AG08396 (cell line): ENCODE measurements at places on chromosomes 3 and 15.

DNA sequence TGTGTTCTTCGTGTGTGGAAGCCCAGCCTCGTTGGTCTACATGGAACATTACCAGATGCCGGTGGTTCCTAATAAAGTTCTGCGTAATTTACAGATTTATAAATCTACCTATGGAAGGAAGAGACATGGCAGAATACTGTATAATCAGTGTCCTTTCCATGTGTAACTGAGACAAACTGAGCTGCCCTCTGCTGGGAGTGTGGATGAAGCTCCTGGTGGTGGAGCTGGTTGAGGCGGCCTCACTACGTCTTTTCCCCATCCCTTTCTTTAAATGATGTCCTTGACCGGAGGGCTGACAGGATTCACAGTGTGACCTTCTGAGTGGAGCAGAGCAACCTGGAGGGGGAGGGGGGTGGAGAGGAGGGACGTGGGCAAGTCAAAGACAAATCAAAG is 267.0 kb upstream of the CHRM5 start:
- no peak for DNase-seq

- no peak for DNase-seq
Measured at GRCh38 chr3:12648384-12648959, 15.4 kb downstream of the RAF1 start.

DNA sequence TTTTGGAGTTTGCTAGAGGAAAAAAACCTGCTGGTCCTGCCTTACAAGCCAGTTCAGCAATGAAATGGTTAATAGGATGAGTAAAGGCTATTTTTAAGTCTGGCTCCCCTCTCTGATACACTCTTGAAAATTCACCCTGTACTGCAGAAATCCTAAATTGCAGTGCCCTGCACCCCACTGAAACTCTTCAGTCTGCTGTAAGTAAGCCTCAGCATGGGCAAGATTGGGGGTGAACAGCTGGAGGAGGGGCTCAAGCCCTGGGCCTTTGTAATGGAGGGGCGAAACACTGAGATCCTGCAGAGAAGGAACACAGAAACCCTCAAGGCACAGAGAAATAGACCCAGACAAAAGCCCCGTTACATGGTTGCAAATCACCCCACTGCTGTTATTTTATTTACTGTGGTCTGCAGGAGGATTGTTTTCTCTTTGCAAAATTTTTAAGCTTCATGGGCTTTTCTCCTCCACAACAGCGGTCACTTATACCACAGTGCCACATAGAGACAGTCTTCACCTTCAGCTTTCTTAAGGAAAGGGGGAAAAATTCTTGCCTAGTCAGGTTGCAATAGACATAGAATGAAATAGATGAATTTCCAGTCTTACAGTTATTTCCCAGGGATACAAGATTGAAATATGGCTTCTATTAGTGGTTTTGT is 45.0 kb downstream of the SOX2 start:
- no peak for DNase-seq

- no peak for DNase-seq
Measured at GRCh38 chr15:45646220-45646619, 11.4 kb downstream of the SQOR start.

DNA sequence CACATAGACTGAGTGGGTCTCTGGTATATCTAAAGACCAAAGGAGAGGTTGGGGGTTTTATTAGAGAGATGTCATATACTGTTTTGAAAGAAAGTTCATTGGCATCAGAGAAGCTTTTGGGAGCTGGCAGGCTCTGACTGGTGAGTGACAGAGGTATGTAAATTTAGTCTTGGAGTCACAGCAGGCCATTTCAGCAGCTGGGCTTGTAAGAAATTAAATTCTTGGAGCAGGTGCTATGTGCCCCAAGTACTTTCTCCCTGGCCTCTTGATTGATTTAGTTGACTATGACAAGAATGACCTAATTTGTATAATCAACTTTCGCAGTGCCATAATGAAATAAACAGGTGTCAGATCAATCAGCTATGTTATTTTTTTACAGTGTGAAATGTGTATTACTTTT is 47.8 kb upstream of the CDAN1 start:
- no peak for DNase-seq

DNA sequence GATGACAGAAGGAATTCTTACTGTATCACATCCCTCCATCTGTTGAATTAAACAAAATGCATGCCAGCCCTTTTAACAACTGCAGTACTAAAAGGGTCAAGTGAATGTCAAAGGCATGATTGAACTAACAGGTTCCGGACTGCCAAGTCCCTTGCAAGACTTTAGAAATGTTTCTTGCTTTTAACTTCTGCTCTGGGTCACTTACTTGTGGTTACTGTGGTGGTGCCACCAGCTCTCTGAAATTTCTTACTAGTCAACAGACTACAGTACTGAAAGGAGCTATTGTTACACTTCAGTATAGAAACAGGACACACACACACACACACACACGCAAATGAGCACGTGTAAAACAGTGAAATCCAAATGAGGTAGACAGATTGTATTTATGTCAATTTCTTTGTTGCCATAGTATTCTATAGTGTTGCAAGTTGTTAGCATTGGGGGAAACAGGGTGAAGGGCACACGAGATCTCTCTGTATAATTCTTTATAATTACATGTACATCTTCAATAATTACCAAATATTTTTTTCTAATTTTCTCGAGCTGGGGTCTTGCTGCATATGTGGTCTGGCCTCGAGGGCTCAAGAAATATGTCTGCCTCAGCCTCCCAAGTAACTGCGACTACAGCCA is 79.9 kb upstream of the SLC25A26 start:
- no peak for DNase-seq

DNA sequence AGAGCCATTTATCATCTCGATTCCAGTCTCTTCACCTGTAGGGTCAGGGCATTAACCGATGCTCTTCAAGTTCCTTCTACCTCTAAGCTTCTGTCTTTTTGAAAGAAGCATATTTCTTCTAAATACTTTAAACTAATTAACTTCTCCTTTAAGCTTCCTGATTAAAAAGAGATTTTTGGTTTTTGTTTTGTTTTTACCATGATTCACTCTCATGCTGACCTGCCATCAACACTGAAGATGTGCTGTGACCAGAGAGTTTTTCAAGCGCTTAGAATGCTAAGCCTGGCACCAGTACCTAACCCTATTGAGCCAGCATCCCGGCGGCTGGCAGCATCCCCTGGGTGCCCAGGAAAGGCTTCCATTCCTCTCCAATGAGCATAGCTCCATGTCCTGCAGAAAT is 89.3 kb downstream of the FOXP1 start:
- no peak for DNase-seq
